ENCODE measurements at places on chromosomes 6 and 20.

- DNase-seq = no peak
Measured at GRCh38 chr20:22949331-22950109, 85.6 kb upstream of the SSTR4 start.

DNA sequence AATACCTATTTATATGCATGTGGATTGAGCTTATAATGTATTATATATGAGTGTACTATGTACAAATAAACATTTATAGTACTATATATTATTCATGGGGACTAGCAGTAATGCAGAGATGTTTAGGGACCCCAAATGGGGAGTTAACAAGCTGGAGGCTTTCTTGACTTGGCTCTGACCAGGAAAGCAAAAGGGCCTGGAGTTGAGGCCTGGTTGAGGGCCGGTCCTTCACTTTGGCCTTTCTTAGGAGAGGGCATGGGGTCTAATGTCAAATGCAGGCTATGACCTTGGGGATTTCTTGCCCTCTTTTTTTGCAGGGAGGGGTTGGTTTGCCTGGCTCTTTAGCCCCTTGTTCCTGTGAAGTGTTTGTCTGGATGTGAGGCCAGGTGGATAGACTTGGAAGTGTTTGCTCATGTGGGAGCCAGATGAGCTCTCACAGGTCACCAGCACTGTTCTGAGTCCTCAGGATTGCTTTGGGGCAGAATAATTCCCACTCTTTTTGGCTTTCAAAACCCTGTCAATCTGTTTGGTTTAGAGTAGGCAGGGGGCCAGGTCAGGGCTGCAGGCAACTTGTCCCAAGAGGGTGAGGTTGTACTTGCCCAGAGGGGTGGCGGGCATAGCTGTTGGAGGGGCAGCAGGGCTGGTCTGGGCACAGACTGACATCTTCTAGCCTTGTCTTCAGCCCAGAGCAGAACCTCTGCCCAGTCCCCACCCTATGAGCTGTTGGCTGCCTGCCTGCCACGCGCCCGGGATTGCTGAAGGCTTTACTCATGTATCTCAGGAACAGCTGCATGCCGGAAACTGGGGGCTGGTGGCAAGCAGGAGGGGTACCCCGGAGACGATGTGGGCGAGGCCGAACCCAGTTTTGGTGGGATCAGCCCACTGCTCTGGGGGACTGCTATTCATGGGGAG, 14.6 kb downstream of the TJAP1 start:
- DNase-seq = no peak

DNA sequence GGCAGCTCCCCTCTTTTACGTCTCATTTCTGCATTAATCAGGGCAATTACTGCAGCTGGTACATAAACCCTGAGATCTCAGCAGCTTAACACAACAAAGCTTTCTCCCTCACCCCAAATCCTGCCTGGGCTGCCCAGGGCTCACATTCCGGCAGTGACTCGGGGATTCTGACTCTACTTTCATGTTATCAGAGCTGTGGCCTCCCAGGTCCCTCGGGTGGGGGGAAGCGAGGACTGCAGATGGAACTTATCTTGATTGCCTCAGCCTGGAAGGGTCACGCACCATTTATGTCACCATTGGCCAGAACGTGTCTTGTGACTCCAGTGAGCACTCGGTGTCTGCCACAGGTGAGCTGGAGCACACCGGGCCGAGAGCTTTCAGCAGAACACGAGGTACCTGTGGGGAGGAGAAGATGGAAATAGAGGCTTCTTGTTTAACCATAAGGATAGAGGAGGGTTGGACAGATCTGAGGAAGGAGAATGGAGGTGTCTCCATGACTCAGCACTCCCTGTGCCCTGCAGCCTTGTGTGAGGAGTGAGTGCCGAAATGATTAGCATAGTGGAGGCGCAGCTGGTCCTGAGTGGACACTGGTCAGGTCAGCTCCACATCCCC, 88.5 kb upstream of the EXOC2 start:
- no peak for DNase-seq

DNA sequence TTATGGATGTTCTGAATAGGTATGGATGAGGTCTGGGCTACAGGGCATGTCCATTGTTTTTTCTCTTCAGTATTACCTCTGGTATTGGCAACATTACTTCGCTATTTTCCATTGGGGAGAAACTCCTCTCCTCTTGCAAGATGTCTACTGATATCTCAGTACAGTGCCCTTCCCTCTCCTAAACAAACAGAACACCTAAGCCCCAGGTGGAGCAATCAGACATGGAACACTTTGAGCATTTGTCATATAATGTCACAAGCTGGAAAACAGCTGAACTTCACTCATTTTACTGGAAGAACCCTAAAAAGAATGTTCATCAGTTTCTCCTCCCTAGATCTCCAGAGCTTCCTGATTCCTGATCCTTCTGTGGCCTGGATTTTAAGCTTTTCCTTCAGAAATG, 339.8 kb downstream of the FRK start:
- no peak for DNase-seq

DNA sequence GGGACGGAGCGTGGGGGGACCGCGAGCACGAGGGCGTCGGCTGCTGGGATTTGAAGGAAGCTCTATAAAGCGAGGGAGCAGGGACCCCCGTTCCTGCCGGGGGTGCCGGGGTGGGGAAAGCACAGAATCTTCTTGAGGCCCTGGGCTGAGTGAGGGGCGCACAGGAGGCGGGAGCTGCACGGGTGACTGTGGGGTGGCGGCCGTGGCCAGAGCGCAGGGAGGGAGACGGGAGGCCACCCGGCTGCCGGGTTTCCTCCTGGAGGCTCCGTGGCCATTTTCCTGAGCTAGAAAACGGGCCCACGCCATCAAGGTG, 385.1 kb downstream of the SMOC2 start:
- DNase-seq = no peak

GRCh38 chr6:169932491-169932890, 181.1 kb downstream of the ERMARD start:
- no peak for DNase-seq

DNA sequence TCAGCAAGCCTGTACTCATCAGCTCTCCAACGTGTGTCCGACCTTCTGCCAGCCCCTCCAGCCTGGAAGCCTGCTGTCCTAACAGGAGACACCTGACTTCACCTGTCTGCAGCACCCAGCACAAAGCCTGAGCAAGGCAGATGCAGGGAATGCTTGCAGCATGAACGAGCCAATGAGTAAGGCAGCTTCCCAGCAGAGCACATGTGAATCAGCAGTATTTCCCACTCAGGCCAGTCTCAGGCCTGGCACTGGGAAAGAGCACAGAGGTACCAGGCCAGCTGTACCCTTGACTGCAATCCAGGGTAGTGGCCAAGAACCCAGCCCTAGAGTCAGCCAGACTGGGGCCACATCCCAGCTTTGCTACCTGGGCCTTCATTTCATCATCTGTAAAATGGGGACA, 120.8 kb downstream of the MAFB start:
- no peak for DNase-seq

GRCh38 chr6:94278146-94278545, 858.8 kb upstream of the EPHA7 start:
- no peak for DNase-seq

GRCh38 chr6:3841711-3842565, 7.2 kb upstream of the FAM50B start:
- no peak for DNase-seq

DNA sequence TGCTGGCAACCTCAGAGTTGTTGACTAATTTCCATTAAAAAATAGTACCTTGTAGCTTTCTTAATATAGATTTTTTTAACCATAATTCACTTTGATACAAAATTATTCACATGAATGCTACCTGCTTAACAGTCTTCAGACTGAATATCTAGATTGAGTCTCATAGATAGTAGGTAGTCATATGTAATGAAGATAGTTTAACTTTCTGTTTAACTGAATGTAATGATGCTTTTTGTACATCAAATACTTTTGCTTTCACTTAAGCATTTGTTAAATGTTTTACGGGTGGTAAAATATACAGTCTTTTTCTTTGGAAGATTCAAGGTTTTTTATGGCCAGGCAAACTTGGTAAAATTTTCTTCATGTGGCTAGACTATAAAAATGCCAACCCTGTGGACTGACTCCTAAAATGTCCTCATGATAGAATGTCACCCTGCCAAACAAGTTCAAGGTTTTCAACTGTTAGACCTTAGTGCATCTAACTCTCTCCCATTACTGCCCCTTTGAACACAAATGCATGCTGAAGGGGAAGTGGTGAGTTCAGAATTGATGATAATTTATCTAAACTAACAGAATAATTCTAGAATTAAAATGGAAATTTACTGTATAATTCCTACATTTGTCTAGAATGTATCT, 16.4 kb downstream of the TBPL1 start:
- DNase-seq = no peak

DNA sequence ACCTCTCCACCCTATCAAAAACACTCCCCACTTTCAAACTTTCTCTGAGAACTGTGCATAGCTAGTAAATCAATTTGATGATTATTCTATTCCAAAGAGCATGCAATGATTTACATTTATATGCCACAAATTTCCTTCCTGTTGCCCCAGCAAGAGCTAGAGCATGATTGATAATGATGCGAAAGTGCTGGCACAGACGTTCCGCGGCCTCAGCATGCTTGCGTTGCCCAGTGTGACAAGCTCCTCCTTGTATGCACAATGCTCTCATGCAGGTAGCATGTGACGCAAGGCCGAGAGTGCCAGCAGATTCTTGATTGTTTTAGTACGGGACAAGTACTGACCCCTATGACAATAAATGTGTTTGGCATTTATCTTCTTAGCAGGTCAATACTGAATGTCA, 696.3 kb upstream of the SLC35B3 start:
- no peak for DNase-seq

- no peak for DNase-seq
Measured at GRCh38 chr6:53628354-53629119, 37.0 kb downstream of the KLHL31 start.

DNA sequence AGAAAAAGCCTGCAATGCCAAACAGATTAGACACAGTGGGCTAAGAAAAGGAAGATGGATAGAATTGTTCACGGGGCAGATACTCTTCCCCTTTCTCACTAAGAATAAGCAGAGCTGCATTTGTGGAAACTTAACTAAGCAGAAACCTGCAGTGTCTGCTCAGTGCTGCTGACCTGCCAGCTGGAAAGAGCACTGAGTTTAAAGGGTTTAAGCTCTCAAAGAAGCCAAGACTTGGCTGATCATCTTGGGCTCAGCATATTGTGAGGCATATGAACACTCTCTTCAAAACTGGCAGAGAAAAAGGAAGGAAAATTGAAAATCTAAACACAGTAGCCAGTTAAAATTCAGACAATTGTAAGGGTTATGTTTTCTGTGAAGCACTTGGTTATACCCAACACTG, 711.1 kb upstream of the EPHA7 start:
- no peak for DNase-seq

GRCh38 chr20:17652411-17652810, 29.6 kb downstream of the RRBP1 start:
- no peak for DNase-seq

- DNase-seq = no peak
Measured at GRCh38 chr20:51710361-51710894, 57.8 kb downstream of the ATP9A start.

DNA sequence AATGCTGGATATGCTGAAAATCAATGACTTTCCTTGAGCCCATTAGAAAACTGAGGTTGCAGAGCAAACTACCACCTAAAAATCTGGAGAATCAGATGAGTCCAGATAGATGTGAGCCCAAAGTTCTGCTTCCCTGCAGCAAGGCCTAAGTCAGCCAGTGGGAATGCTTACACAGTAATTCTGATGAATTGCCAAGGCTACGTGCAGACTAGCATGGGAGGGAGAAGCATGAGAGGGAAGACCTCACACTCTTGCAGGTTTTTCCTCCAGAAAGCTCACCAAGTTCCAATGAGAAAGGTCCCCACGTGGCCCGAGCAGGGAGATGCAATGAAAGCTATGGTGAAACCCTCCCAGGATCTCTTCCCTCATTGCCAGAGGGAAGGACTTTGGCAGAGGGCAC, 104.8 kb upstream of the SIRPA start:
- no peak for DNase-seq

DNA sequence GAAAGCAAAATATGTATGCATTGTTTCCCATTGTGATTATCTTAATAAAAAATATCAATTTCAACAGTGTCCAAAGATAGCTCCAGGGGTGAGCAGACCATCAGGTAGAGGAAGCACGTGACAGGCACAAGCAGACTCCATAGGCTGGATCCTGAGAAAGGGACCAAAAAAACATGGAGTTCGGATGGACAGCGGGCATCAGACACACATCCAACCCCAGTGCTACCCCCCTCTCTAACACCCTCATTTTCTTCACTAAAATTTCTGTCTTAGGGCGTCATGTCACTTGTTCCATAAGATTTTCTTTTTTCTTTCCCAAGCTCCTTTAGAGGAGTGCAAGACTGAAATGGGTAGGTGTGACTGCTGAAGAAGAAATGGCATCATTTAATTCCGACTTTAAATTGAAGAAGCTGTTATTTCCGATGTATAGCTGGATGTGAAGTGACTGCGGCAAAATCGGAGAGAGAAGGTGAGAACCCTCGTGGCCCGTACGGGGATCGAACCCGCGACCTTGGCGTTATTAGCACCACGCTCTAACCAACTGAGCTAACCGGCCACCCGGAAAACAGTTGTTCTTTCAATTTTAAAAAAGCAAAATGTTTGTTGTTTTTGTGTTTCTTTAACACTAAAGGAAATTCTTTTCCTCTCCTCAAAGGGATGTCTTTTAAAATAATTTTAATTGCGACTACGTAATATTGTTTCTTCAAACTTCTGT, 10.3 kb upstream of the PRSS16 start:
- no peak for DNase-seq

DNA sequence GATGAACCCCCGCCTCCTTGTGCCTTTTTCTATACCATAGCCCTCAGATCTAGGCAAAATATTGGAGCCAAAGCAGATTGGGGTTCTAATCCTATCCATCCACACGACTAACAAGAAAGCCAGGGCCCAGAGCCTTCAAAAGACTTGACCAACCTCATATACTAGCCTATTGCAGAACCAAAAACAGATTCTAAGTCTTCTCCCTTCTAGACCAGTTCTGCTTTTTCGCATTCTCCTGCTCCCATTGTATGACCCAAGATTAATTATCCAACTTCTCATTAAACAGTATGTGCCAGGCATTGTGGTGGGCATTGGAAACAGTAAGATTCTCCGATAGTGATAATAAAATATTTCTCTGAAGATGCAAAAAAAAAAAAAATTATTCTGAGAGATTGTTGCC, 113.7 kb upstream of the JARID2 start:
- DNase-seq = no peak

GRCh38 chr6:108168501-108169463, 3.0 kb downstream of the NR2E1 start:
- DNase-seq = no peak

DNA sequence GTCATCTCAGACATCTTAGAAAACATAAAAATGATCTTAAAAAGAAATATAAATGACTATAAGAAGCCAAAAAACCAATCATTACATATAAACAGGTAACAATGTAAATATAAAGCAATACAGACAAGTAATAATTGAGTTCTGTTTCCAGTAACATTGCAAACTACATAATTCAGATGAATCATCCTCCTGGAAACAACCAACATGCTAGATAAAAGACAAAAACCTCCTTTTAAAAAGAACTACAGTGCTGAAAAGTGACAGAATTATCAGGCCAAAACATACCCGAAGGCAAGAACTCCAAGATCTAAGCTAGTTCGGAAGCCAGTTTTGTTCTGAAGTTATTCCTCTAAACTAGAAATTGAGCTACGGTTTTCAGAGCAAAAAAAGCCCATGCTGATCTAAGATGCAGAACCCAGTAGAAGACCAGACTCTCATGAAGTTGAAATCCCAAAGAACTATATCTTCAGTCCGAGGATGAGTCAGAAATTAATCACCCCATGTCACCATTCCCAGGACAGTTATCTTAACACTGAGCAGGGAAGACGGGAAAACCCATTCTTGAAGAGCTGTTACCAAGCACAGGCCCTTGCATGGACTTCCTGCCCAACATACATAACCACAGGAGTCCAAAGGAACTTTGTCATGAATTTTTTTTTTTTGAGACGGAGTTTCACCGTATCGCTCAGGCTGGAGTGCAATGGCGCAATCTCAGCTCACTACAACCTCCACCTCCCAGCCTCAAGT, 9.8 kb downstream of the PGM3 start:
- DNase-seq = no peak
